ENCODE measurements at places on chromosomes 1 and 21.

- DNase-seq = peak; percentile 52
Observed at GRCh38 chr1:147641695-147642592, 28.4 kb downstream of the ACP6 start.

DNA sequence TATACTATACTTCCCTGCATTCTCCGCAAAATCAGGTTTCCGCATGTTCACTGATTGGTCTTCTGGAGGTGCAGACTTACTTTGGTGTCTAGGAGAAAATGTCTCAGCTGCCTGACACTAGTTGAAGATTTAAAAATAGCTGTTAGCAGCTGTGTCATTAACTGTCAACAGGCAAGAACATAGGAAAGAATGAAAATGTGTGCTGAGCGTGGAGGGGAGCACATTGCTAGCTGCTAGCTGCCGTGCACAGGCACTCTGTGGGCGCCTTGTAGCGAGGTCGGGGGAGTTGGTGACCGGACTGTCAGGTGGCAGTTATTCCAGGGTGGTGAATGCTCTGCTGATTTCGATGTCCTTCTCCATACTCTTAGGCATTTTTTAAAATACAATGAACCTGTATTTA lies 5.2 kb downstream of the FAAH start:
- peak; percentile 7 for DNase-seq

DNA sequence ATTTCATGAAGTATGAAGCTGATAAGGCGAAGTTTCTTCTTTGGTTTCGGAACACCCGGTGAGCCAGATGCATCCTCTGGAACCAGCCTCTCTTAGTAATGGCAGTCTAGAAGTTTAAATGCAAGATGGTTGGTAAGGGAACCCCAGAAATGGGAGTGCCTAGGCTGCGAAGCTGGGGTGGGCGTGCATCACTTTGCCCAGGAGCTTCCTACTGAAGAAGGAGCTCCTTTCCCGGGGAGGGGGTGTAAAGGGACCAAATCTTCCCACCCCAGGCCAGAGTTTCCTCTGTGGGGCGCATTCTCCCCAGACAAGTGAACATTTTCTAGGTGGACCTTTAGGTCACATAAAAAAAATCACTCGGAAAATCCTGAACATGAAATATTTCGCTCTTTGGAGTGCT lies 4.4 kb downstream of the TFF2 start:
- DNase-seq = no peak

DNA sequence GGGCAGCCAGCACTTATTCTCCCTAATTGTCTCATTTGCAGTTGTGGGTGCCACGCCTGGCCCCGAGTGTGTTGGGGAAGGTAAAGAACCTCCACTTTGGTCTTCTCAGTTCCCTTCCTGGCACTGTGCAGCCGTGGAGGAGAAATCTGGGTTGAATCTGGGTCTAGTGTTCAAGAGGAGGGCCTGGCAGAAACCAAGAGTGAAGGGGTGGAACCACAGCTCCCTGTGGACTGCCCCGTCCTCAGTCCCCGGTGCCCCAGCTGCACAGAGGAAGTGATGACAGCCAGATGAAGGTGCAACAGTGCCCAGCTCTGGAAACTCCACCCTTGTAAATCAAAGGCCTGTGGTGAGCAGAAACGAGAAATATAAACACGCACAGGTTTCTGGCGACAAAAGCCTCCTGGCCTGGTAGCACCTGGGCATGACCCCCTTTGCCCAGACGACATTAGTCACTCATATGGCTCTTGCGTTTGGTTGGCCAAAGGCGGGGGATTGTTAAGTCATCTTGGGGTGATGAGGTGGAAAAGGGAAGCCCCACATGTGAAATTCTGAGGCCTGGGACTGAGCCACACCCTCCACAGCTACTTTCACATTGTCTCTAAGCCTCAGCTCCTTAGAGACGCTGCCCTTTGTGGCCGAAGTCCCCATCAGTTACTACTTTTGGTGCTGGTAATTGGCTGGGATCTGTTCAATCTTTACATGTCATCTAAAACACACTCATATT lies 4.2 kb upstream of the ECE1 start:
- DNase-seq = no peak

DNA sequence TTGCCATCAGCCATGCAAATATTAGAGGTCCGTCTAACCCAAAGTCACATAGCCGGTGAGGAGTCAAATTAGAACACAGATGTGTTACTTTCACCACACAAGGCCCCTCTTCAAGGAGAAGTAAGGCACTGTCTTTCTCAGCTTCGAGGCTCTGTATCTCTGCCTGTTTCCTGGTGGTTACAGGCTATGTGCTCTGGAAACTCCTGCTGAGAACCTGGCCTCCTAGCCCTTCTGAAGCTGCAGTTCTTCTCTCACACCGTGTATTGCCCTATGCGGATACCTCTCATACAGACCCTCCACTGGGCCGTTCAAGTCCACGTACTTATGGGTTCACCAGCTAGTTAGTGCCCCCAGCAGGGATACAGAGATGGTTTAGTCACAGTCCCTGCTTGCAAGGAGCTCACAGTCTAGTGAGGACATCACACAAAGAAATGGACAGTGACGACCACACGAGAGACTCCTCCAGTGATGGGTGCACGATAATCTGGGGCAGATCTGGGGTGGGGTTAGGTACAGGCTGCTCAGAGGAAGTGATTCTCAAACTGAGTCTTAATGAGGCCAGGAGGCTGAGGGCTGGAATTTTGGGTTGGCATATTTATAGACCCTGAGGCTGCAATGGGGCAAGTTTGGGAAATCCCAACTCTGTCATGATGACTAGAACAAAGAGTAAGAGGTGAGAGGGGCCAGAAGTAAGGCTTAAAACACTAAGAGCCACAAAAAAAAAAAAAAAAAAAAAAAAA lies 22.8 kb upstream of the ELOA start:
- no peak for DNase-seq

- no peak for DNase-seq
Observed at GRCh38 chr1:206588492-206588891, 23.8 kb downstream of the EIF2D start.

DNA sequence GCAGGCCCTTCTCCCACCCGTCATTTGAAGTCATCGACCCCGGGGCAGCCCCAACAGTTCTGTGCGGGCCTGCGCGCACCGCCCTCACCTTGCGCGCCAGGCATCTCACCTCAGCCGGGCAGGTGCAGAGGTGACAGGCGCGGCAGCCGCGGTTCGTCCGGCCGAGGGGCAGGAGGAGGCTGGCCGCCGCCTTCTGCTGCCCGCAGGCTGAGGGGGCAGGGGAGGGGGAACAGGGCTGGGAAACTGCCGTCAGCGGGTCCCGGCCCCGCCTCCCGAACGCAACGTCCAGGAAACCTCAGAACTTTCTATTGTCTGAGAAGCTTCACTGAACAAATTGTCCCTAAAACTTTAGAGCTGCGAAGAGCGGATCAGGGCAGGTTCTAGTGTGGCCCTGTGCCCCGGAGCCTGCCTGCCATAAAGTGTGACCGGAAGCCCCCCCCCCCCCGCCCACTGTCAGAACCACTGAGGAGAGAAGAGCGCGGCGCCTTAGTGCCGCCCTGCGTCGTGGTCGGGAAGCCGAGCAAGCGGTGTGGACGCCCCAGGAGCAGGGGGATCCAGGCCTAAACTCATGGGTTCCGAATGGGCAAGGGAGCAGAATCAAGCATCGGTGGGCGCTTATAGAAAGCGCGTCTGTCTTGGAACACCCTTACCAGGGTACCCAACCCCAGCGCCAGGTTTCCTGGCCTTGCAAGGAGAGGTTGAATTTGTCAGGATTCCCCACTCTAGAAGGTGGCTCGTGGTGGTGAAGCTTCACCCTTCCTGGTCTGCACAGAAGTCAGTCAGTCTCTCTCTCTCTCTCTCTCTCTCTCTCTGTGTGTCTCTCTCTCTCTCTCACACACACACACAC lies 13.3 kb upstream of the TBX15 start:
- DNase-seq = no peak

DNA sequence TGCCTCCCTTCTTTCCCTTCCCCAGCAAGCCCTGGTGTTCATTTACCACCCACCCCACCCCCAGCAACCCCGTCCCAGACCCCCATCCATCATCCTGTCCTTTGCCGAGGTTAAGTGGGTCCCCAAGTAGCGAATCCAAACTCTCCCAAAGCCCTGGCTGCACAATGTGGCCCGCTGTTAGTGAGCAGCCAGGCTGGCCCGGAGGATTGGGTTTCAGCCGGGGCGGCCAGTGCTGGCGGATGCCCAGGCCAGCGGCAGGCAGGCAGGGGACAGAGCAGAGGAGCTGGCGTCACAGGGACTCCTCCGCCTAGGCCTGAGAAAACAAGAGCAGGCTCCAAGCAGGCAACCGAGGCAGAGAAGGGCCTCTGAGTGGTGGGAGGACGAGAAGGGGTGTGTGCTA lies 61.4 kb downstream of the EPHB2 start:
- DNase-seq = no peak

DNA sequence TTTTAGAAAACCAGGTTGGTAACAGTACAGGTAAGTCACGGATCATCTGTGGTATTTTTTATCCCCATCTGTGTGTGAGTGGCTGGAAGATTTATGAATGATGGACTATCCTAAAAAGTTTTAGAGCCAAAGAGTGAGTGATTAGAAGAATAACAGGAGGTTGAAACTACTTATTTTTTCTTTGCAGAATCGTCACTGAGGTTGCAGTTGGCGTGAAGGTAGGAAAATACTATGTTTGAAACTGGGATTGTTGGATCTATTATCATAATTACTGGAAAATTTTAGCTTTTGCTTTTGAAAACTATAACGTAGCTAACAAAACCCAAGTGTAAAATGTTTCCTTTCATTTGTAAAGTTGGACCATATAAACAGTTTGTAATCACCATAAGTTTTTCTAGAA lies 1.8 kb downstream of the PTBP2 start:
- DNase-seq = no peak

DNA sequence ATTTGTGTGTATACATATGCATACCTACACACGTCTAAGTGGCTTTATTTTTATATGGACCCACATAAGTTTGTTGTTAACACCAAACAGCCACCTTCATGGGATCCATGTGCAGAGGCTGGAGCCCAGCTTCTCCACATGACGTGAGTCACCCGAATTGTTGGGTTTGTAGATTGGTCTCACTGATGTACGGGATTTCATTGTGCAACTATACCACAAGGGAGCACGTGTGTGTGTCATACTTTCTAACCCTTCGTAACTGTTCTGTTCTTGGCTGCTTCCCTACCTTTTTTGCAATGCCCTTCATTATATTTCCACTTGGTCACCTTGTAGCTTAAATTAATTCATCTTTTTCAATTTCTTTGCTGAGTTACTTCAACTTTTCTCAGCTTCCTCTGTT lies 21.0 kb downstream of the SPRTN start:
- DNase-seq = peak; percentile 86

DNA sequence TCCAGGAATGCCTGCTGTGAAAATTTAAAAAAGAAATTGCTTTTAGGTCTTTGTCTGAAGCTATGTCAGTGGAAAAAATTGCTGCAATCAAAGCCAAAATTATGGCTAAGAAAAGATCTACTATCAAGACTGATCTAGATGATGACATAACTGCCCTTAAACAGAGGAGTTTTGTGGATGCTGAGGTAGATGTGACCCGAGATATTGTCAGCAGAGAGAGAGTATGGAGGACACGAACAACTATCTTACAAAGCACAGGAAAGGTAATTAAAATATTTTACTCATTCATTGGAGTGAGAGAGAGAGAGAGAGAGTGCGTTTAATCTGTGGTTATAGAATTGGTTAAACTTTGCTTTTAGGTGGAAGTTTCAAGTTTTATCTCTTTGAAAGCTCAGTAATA lies 20.0 kb downstream of the CDC73 start:
- DNase-seq = no peak

DNA sequence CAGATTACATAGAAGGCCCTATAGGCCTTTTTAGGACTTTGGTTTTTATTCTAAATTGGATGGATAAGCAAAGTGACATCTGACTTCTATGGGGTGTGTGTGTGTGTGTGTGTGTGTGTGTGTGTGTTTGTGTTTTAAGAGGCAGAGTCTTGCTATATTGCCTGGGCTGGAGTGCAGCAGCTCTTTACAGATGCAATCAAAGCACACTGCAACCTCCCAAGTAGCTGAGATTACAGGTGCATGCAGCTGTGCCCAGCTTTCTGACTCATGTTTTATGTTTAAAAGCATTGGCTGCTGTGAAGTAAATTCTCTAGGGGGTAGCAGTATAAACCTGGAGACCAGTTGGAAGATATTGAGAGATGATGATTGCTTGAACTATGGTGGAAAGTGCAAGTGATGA lies 12.4 kb upstream of the EVI5 start:
- no peak for DNase-seq

All from Kasumi-1 (cell line).